Smooth muscle cell of trachea (primary cell): ENCODE measurements at places on chromosomes 3 and 15. TPM values are rescaled to one million over a fixed set of nuclear protein-coding genes. Genes with fewer than 3 reads are reported as not detected.

IL16 gene
- 2.0 and 6.1 TPM in 2 replicates for total RNA-seq

GOLGA6D gene
- total RNA-seq, result 0.17 TPM in 1 of 2 replicates, not detected in the other

KNG1 gene
- not detected in 2 replicates for total RNA-seq

C3orf22 gene
- total RNA-seq, result not detected in 2 replicates

RETNLB gene
- total RNA-seq, result not detected in 2 replicates

PRKCD gene
- total RNA-seq, result 3.6 and 7.3 TPM in 2 replicates

IL5RA gene
- not detected in 2 replicates for total RNA-seq

UBAP1L gene
- total RNA-seq, result 1.5 and 2.0 TPM in 2 replicates

MB21D2 gene
- 6.1 and 8.1 TPM in 2 replicates for total RNA-seq

COPS2 gene
- 65.2 and 100 TPM in 2 replicates for total RNA-seq

DZIP1L gene
- total RNA-seq, result 26.3 and 34.2 TPM in 2 replicates

GOLGA8G gene
- total RNA-seq, result not detected in 2 replicates

BFSP2 gene
- not detected in 2 replicates for total RNA-seq

OCA2 gene
- total RNA-seq, result not detected in 2 replicates

SPINK8 gene
- not detected in 2 replicates for total RNA-seq

ZIC4 gene
- total RNA-seq, result not detected in 2 replicates

PRSS50 gene
- not detected in 2 replicates for total RNA-seq

NANOGP8 gene
- total RNA-seq, result 0.15 and 0.33 TPM in 2 replicates

SELENOS gene
- total RNA-seq, result 48.0 and 60.7 TPM in 2 replicates

TTLL13 gene
- total RNA-seq, result not detected in 2 replicates

TM4SF1 gene
- 140 and 347 TPM in 2 replicates for total RNA-seq

TMEM158 gene
- 46.0 and 82.2 TPM in 2 replicates for total RNA-seq

SEMA6D gene
- total RNA-seq, result 6.6 and 11.5 TPM in 2 replicates

PEAK1 gene
- 83.6 and 102 TPM in 2 replicates for total RNA-seq

CTXND1 gene
- under 0.01 TPM in 1 of 2 replicates, not detected in the other for total RNA-seq

PLSCR4 gene
- 20.3 and 21.7 TPM in 2 replicates for total RNA-seq

RTP1 gene
- not detected in 2 replicates for total RNA-seq

ZPLD1 gene
- total RNA-seq, result not detected in 2 replicates

SLC22A14 gene
- total RNA-seq, result 0.15 TPM in 1 of 2 replicates, not detected in the other

TMF1 gene
- 50.2 and 51.9 TPM in 2 replicates for total RNA-seq

GASK1A gene
- total RNA-seq, result 1.6 and 4.5 TPM in 2 replicates

TEX55 gene
- not detected in 2 replicates for total RNA-seq

VEPH1 gene
- total RNA-seq, result 63.0 and 91.0 TPM in 2 replicates

SHC4 gene
- total RNA-seq, result 2.0 and 3.0 TPM in 2 replicates

FBXO40 gene
- under 0.01 TPM in 1 of 2 replicates, not detected in the other for total RNA-seq

PPIP5K1 gene
- total RNA-seq, result 21.1 and 25.8 TPM in 2 replicates

ARNT2 gene
- total RNA-seq, result 4.7 and 13.6 TPM in 2 replicates
